Left renal cortex interstitium (tissue), 4 donors: ENCODE measurements at places on chromosomes 7 and 10.

DNA sequence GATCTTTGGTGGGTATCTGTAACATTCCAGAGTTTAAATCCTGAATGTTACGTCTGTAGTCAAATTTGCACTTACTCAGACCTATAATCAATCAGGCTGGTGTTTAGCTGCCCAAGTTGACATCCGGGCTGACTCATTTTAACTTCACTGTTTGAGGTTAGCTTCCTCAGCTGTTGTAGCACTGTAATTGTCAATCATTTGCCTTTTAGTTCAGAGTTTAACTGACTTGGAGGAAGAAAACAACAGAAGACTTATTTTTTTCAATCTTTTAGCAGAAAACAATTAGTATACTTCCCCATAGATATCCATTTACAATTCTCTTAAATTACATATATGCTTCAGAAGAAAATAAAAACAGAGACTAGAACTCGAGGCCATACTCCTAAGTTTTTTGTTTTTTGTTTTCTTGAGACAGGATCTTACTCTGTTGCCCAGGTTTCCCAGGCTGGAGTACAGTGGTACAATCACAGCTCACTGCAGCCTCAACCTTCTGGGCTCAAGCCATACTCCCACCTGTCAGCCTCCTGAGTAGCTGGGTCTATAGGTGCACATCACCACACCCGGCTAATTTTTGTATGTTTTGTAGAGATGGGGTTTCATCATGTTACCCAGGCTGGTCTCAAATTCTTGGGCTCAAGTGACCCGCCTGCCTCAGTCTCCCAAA, 38.5 kb upstream of the LRRC17 start:
- DNase-seq, result no peak

DNA sequence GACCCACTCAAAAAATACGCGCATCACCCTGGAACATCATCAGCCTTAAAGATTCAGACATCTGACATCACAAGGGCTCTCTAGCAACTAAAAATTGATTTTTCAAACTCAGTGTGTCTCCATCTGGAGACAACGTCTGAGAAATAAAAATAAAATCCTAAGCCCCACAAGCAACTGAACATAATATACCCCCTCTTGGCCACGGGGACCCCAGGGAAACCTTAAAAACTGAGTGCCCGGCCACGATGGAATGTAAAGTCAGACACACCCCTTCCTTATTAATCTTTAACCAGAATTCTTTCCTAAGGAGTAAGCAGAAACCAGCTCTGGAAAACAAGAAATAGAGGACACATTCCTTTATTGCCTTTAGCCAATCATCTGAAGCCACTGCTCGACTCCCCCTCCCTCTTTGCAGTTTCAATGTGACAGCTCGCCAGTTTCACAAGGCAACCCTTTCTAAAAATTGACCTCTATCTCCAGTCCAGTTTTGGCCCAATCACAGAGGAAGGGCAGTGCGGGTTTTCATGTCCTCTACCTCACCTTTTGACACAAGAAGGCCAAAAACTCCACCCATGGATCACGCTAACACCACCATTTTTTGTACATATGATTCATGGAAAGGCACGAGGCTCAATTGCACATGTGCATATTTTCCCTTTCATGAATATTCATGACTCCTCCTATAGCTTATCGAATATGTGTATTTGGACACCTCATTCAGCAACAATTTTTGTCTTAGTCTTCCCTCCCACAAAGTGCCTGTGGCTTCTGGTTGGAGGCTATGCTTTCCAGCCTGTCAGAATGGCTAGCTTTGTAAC, 24.2 kb downstream of the IFIT3 start:
- no peak for DNase-seq

DNA sequence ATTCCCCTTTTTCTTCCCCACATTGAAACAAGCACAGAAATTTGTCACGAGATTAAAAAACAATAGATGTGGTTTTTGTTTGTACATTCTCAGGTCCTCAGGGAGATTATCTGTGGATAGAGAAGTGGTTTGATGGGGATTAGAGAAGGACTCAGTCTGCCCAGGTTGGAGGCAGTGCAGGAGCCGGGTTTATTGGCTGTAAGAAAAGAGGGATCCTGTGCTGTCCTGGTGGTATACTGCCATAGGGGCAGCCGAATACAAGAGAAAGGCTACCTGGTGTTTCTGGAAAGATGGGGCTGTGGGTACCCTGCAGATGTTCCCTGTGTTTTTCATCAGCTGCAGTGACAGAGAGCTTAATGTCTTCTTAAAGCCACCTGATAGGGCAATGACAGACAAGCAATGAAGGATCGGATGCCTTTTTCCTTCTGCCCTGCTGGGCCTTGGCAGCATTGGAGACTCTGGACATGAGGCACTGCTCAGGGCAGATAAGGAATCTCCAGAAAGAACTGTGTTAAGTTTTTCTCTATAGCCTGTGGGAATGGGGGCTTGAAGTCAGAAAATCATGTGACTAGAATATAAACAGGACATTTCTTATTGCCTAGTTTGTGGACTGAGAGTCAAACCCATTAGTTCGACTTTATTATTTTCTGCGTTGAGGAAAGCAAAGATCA, 18.1 kb upstream of the GPR141 start:
- DNase-seq, result no peak

GRCh38 chr10:107163076-107163855, 1.2 kb downstream of the SORCS1 start:
- DNase-seq, result no peak

- DNase-seq, result no peak
Observed at GRCh38 chr7:14851610-14852009, 50.9 kb downstream of the DGKB start.

DNA sequence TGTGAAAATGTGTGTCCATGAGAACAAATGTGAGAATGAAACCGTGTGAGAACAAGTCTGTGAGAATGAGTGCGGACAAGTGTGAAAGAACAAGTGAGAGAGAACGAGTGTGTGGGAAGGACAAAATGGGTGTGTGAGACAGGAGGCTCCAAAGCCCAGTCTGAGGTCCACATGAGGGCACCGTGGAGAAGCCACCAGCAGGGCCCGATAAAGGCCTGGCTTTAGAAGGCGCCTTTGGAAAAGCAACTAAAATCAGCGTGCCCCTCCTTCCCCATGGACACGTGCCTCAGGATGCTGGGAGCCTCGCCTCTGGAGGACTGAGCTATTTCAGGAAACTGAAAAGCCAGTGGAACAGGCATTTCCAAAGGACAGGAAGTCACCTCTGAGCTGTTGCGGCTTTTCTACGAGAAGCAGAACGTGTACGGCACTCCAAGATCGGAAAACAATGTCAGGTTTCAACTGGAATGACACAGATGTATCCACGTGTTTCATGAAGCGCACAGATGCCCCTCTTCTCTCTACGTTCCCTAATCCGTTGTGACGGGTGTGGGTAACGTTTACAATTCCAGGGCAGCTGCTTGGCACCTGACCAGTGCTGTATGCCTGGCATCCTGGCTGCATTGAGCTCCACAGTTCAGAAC, 46.4 kb downstream of the ESYT2 start:
- no peak for DNase-seq

DNA sequence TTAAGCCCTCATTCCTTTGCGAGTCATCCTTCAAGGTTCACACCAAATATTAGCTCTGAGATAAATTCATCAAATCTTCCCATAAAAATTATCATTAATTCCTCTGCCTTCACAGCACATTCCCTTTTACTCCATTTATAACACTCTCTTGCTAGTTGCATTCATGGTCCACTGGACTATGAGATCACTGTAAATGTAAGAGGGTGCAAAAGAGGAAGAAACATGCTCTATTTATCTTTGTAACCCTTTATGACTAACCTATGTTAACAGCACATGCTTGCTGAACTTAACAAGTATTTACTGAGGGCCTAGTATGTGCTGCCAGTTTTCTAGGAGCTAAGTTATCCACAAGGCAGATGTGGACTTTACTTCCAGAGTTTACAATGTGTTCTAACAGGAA, 86.7 kb upstream of the TMEM168 start:
- DNase-seq, result no peak

GRCh38 chr10:44994752-44995530, 5.8 kb upstream of the ZNF22 start:
- DNase-seq, result no peak
